CMK (cell line): ENCODE measurements at places on chromosomes 6 and 20.

DNA sequence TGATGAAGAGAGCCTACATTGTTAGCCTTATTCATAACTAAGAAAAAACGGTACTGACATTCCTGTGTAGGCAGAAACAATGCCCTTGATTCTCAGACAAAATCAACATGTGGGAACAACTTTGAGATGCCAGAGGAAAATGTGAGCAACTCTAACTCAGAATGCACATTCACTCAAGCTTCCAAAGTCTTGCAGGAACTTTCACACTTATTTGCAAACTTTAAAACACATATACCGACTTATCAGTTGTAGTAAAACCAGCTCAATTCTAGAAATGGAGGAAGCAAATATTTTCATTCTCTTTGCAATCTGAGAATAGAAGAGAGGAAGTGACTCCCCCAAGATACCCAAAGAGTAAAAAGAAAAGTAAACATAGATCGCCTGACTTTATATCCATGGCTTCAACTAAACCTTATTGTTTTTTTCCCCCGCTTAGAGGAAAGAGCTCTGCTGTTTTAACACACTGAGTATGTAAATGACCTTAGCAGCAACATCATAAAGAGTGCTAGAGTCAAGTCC, 117.6 kb downstream of the EPB41L2 start:
- DNase-seq: no peak

DNA sequence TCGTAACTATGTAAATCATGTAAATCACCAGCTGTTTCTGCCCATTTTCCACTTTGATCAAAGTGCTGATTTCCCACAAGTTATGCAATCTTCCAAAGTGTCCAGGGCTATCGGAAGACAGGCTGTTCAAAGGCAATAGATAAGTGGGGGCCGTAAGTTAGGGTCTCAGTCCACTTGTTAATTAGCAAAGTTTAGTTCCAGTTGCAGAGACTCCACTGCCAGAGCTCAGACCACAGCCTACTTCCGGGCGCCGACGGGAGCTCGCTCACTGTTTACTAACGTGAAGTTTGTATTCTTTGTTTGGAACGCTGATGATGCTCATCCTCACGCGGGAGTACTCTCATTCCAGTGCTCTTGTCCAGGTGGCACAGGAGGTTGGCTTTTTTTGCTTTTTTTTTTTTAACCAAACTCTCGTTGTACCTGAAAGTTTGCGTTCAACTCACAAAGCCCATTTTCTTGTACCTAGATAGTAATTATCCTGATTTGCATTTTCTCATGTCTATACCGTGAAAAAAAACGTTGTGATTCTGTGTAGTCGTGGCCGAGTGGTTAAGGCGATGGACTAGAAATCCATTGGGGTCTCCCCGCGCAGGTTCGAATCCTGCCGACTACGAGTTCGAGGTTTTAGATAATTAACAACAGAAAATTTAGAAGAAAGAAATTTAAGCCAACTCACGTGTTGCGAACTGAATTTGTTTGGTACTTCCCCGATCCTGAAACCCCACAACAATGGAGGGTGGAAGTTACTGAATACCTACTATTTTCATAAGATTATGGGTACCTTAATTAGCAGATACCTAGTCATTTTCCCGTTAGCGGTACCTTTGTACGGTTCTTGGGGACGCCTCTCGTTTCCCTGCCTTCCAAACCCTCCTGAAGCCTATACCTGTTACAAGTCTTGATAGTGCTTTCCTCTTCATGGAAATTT, 29.9 kb upstream of the ZNF184 start:
- no peak for DNase-seq

DNA sequence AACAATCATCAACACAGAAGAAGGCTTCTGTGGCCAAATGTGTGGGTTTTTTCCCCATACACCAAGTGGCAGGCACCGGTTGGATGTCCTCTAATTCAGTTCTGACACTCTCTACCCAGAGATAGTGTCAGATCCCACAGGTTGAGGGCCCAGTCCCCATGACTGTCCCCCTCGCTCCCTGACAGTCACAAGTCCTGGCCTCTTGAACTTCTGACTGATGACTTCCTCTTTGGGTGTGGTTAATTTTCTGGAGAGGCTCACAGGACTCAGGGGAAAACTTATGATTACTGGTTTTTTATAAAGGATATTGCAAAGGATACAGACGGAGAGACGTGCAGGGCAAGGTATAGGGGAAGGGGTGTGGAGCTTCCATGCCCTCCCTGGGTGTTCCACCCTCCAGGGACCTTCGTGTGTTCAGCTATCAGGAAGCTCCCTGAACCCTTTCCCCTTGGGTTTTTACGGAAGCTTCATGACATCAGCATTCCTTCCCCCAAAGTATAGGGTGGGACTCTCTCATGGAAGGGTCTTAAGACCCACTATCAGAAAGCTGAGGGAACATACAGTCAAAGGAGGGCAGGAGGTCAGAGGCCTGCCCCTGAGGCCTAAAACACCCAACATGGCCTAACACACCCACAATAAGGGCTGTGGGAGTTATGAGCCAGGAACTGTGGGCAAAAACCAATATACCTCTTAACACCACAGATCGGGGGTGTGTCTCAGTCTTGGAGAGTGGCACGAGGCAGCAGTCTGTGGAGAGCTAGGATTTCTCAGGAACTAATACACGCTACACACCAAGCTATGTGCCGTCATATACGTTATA, 33.3 kb downstream of the FARS2 start:
- no peak for DNase-seq

GRCh38 chr20:13788167-13788834, 3.5 kb downstream of the NDUFAF5 start:
- no peak for DNase-seq

DNA sequence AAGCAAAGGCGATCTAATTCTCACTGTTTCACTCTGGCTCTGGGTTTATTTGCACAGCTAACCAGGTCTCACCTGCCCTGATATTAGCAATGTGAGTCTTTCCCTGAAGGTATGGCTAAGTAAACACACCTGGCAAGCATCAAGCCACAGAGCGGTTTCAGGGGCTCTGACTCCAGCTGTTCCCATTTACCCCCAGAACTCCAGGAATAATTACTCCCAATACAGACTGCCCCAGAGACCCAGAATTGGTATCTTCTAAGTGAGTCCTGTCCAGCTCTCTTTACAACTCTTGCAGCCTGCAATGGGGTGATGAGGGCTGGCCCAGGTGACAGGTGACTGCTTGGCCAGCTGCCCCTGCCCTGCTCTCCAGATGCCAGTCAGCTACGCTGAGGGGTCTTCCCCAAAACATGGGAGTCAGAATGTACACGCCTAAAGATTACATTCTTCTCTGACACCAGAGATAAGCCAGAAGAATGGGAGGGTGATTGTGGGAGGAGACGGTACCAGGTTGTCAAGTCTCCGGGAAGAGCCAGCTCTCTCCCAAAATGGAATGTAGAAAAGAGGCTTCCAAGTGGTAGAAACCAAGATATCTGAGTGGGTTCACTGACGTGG, 4.9 kb upstream of the LRRN4 start:
- no peak for DNase-seq

DNA sequence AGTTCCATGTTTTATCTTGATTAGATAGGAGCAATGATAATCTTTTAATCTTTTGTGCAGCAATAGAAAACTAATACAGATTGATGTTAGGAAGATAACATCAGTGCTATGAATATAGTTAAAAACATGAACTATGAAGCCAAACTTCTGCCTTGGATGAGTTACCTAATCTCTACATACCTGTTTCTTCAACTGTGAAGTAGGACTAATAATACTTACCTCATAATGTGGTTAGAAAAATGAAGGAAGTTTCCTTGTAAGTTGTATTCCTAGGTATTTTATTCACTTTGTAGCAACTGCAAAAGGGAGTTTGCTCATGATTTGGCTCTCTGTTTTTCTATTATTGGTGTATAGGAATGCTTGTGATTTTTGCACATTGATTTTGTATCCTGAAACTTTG, 111.9 kb downstream of the FRK start:
- DNase-seq: no peak

DNA sequence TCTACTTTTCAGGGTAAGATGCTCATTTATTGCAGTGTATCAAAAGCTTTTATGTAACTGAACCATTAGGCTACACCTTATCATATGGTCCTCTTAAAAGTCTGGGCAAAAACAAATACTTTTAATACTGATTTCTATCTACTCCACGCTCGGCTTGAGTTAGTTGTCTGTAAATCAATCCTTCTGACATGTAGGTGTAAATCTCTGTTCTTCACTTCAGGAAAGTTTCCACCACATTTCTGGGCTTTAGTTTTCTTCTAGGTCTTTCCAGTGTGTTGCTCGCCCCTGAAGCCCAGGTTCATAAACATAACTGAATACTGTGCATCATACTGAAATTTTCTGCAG, 89.2 kb upstream of the RNF217 start:
- no peak for DNase-seq

DNA sequence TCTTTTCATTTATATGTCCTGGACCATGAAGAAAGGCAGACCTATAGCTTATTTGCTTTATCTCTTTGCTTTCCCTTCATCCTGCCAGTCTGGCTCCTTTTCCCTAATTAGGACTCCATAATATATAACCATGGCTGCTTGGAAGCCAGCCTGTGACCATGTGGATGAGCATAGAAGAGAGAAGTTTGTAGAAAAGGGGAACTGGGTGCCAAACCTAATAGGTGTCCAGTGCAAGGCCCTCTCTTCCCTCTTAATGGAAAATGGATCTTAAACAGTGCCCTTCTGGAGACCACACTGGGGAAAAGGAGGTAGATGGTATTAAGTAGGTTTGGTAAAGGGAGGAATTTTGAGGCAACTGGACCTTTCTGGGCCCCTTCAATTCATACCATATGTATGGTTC, 16.7 kb upstream of the OSTM1 start:
- no peak for DNase-seq
